GM19239 (cell line): ENCODE measurements at places on chromosomes 11 and 22.

DNA sequence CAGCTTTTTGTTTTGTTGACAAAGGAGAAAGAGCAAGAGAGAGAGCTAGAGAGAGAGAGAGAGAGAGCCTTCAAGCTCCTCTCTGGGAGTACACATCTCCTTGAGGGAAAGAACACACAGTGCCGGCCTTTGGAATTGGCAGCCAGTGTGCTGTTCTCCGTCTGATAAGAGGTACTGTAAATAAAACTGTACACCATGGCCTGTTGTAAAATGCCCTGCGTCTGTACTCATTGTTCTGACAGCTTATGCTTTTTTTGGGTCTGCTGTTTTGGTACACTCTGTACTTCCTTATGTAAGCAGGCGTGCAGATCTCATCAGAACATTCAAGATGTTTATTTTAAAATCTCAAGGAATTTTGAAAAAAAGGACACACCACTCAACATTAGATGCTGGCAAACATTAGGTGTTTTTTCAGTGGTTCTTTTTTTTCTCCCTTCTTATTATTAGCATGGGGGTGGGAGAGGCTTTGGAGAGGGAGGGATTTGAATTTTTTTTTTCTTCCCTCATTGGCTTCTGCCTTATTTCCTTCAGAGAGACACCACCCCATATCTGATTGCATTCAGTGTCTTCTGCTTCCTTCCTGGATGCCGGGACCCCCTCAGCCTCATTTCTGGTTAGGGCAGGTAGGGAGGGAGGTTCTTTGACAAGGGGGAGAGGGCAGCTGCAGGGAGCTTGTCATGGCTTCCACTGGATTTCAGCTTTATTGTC lies 116.8 kb upstream of the NNMT start:
- DNase-seq = no peak

DNA sequence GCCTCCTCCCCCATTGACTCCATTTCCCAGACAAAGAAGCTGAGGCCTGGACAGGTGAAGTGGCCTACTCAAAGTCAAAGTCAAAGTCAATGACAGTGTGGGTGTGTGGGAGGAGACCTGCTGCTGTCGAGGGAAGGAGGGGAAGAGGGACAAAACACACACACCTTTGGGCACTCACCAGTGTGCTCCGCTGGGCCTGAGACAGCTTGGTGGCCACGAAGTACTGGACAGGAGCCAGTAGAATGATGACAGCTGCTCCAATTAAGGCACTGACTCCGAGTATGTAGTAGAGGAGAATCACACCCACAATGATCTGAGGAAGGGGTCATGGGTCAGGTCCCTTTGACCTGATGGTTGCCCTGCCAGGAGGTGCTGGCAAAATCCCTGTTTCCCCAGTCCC lies 33.6 kb downstream of the ABCC8 start:
- no peak for DNase-seq

DNA sequence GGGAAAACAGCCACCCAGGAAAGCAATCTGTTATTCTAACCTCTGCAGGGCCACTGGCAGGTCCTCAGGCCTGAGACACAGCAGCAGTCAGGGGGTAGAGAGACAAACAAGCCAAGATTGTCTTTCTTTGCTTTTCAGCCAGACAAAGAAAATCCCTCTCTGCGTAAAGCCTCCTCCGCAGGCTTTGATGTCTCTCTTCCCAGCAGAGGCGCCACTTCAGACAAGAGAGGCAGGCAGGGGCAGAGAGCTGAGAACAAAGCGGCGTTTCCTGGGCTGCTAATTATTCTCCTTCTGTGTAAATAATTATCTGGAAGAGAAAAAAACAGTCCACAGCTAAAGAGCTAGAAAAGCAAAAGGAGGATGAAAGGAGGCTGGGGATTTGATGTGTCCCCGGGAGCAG lies 102.7 kb upstream of the SEZ6L start:
- no peak for DNase-seq

- DNase-seq = no peak
These were observed 16.4 kb upstream of the MFNG start for GRCh38 chr22:37502342-37503182.

DNA sequence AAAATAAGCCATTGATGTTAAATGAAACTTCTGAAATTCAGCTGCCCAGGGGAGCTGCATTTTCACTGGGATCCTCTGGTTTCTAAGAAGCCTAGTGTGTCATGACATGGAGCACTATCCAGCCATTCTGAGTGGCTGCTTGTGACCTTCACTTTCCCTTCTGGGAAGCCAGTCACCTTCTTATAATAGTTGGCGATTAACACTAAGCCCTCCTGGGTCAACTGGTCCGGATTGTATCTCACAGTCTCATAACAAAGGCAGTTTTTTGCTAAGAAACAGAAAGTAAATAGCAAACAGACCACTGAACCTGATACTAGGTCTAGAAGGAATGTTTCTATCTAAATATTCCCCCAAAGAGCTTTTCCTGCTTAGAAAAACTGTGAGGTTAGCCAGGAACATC lies 7.9 kb downstream of the CSRP3 start:
- DNase-seq = no peak

- no peak for DNase-seq
These were observed 8.6 kb downstream of the CDPF1 start for GRCh38 chr22:46241396-46242007.

DNA sequence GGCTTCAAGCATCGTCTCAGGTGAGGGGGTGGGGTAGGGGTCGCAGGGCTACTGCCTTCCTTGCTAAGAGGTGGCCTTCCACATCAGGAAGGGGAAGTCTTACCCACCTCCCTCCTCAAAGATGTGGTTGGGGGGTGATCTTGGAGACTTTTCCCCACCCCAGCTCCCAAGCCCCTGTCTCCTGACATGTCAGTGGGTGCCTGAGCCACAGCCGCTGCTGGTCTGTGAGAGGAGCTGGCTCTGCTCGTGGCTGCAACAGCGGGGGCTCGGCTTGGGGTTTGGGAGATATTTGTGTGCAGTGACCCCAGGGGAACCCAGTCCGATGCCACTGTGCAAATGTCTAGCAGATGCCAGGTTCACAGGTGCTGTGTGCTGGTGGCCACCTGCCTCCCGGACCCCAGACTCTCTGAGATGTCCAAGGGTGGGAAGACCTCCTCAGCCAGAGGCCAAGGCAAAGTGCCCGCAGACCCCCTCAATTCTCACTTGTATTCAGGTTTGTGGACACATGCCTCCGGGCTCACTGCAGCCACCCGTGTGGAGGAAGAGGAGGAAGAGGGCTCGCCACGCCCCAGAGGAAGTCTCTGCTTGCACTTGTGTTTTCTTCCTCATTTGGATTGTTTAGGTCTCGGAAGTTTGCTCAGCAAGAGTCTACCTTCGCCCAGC lies 1.9 kb downstream of the KCNQ1 start:
- DNase-seq = no peak

DNA sequence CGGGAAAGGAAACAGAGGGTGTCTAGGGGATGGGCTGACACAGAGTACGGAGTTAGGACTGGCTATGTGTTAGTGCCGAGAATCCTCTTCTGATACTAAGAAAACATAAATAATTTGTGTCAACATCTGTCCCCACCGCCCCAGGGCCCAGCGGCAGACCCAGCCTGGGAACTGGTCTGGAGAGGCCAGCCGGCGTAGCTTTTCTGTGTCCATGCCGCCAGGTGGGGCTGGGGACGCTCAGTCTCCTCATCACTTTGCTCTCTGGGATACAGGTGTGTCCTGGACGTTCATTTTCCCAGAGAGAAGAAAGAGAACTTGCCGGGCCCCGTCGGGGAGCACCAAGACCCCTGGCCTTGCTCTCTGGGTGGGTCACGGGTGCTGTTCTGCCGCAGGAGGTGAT lies 54.7 kb downstream of the WNT7B start:
- DNase-seq = no peak

GRCh38 chr22:31179345-31179744 lies 19.4 kb downstream of the RNF185 start:
- no peak for DNase-seq
